ENCODE measurements at places on chromosomes 7 and 10.

DNA sequence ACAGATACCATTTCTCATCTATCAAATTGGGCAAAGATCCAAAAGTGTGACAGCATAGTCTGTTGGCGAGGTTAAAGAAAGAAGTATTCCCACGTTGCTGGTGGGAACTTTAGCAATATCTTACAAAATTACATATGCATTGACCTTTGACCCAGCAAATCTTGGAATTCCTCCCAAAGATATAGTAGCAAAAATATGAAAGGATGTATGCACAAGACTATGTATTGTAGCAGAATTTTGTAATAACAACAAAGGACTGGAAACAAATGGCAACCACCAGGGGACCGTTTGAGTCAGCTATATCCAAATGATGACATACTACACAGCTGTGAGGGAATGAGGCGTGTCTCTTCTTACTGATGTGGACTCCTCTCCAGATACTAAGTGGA, 50.2 kb downstream of the KCNH2 start:
- DNase-seq: no peak

- no peak for DNase-seq
Observed at GRCh38 chr10:102438374-102438773, 6.0 kb upstream of the CUEDC2 start.

GRCh38 chr10:21385996-21386585, 139.4 kb downstream of the SKIDA1 start:
- no peak for DNase-seq

DNA sequence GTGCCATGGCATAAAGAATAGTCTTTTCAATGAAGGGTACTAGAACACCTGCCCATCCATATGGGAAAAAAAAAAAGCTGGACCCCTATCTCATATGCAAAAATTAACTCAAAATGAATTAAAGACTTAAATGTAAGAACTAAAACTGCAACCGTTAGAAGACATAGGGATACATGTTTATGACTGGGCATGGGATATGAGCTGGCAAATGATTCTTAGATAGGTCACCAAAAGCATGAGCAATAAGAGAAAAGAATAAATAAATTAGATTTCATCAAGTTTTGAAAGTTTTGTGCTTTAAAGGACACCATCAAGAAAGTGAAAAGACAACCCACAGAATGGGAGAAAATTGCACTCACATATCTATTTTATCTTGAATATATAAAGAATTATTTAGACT, 222.0 kb downstream of the ADK start:
- no peak for DNase-seq

GRCh38 chr7:131076032-131076431, 251.6 kb upstream of the MKLN1 start:
- DNase-seq: no peak

DNA sequence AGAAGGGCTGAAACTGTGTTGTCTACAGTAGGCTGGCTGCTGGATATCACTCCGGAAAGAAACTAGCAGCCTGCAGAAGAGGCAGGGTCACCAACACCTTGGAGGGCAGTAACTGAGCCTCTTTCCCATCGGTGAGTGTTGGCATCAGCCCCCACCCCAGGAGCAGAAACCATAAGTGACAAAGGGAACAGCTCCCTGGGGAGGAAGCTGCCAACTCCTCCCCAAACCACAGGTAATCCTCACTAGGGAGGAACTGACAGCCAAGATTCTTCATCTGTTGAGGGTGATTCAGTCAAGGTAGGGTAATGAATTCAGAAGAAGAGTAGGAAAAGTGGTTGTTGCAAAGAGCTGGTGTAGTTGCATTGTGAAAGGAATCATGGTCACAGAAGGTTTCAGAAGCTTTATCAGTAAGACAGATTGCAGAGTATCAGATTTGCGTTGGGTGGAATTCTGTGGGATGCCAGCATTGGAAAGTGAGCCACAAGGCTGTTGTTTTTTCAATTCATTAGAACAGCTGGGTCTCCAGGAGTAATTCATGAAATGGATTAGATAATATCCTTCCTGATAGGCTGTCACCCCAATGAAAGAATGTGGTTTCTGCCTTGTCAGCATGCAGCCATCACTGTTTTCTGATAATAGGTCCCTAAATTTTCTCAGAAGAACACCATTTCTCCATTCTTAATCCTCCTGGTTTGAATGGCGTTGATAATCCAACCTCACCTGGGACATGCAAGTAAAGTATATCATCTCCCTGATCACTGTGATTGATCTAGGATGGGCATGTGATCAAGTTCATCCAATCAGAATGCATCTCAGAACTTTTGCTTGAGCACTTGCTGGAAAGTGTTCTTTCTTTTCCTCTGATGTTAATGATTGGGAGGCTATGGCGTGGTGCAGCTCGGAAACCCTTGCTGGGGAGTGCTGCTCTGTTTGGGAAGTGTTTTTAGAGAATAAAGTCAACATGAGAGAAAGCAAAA, 75.0 kb upstream of the CTBP2 start:
- no peak for DNase-seq

GRCh38 chr7:134823400-134823799, 44.0 kb downstream of the CALD1 start:
- DNase-seq: no peak

DNA sequence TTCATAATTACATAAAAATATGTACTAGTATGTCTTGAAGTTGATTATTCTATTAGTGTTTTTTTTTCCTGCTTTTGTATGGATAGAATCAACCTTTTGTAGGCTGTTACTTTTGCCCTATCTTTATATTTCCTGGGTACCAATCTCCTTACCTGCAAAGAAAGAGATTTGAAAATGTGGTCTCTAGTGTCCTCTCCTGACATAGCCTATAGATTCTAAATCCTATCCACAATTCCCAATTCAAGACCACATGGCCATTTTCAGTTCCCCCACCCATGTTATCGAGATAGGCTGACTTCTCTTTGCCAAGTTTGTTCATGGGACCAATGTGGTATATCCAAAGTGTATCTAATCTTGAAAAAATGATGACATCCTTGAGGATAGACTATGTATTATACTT, 269.4 kb upstream of the SEMA3D start:
- DNase-seq: no peak

DNA sequence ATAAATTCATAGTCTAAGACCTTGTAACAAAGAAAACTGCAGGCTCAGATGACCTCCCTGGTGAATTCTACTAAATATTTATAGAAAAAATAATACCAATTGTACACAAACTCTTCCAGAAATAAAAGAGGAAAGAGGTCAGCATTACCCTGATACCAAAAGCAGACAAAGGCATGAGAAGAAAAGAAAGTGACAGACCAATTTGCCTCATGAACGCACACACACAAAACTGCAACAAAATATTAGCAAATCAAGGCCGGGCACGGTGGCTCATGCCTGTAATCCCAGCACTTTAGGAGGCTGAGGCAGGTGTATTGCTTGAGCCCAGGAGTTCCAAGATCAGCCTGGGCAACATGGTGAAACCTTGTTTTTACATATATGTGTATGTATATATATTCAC, 12.7 kb upstream of the COMMD3 start:
- DNase-seq: no peak

GRCh38 chr7:131047651-131048304, 279.9 kb upstream of the MKLN1 start:
- no peak for DNase-seq

- no peak for DNase-seq
Observed at GRCh38 chr10:77686096-77686495, 48.5 kb upstream of the KCNMA1 start.

DNA sequence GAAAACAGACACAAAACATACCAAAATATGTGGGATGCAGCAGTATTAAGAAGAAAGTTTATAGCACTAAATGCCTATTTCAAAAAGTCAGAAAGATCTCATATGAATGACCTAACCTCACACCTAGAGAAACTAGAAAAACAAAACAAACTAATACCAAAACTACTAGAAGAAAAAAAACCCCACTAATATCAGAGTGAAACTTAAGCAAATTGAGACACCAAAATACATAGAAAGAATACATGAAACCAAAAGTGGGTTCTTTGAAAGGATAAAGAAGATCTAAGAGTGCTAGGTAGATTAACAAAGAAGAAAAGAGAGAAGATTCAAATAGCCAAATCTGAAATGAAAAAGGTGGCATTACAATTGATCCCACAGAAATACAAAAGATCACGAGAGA, 494.1 kb downstream of the SH2D4B start:
- DNase-seq: no peak

DNA sequence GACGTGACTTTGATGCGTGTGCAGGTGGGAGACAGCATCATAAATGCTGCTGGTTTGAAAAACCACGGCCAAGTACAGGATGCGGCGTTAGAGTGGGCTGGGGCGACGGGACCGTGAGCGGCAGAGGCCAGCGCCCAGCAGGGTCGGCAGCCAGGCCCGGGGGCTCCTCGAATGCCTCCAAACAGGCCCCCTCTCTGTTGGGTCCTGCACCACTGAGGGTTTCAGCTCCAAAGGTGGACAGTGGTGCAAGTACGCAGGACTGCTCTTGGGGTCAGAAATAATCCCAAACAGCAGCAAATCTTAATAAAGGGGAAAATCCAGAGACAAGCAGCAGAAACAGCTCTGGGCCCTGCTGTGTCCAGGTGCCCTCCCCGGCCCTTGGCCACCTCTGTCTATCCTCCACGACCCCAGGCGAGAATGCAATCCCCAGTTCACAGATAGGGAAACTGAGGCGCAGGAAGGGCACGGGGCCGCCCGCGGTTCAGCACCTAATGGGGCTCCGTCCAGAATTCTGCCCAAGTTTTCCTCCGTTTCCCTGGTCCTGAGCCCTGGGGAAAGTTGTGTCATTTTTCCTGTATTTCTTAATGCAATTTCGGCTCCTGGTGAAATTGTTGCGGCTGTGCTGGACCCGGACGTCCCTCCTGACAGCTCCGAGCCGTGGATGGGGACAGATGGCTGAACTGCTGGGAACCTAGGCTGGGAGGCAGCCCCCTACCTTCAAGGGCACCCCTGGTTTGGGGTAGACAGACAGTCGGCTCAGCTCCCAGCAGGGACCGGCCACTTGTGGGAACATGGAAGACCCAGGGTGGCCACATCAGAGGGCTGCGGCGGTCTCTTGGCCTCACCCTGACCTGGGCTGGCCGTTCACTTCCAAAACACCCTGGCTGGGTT, 97.4 kb downstream of the FOXL3 start:
- no peak for DNase-seq

DNA sequence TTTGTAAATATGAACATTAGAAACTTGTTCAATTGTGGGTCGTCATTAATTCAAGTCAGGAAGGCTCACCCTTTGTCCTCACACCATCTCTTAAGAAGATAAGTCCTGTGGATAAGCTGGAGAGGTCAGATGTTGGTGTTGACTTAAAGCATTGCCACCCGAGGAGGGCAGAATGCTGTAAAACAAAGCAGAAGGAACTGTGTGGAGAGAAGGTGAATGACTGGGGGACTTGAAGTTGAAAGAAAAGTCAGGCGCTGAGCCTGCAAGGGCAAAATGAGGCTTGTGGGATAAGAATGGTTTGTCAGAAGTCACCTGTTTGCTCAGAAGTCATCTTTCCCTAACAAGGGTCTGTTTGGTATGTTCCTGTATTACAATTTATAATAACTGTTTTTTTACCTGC, 9.1 kb downstream of the RPA3 start:
- DNase-seq: no peak

- DNase-seq: no peak
Observed at GRCh38 chr10:1508096-1508495, 229.2 kb downstream of the ADARB2 start.
